Cardiac muscle cell (in vitro differentiated cells and primary cell): ENCODE measurements at places on chromosomes 5 and 9. TPM values are rescaled to one million over a fixed set of nuclear protein-coding genes. Genes with fewer than 3 reads are reported as not detected.

GRCh38 chr5:167579693-167580055, 711.8 kb upstream of the WWC1 start:
- no peaks in the 10 kb centered on the region for H3K36me3 ChIP-seq
- peaks cover 14% of the 10 kb centered on the region for H3K27me3 ChIP-seq
- no peak overlapping the region for H3K4me3 ChIP-seq
- H3K4me1 ChIP-seq: no peaks in the 10 kb centered on the region

DNA sequence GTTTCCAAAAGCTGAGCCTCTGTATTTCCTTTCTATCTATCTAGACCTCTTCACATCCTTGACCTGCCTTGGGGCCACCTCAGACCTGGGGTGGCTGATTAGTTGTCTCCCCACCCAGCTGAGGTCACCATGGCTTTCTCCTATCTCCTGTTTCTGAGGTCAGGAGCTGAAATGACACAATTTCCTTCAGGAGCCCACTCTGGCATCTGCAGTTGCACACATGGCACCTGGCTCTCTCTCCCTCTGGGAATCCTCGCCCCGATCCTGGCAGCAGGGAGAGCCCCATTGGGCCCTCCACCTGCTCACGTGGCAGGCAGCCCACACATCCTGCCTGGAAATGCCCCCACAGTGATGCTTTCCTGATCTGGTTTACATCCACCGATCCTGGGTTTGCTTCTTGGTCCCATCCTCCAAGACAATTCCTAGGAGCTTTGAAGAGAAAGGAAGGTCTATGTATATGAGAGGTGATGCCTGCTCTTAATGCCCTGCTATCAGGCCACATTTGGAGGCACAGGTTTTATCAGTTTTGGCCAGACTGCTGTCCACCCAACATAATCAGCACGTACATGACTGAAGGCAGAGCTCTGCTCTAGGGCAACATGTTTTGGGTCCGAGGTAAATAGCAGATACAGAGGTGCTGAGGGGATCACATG, 53.7 kb downstream of the MARCHF3 start:
- DNase-seq: no peak
- H3K4me3 ChIP-seq: no peak overlapping the region
- H3K4me1 ChIP-seq: peaks cover 23% of the 10 kb centered on the region

- no peak overlapping the region for H3K4me3 ChIP-seq
- no peaks in the 10 kb centered on the region for H3K36me3 ChIP-seq
- no peaks in the 10 kb centered on the region for H3K4me1 ChIP-seq
- H3K27ac ChIP-seq: no peak overlapping the region
Measured at GRCh38 chr9:121207371-121207940, 5.8 kb upstream of the RAB14 start.

GRCh38 chr5:153476767-153477166, 13.7 kb upstream of the GRIA1 start:
- H3K27ac ChIP-seq: no peak overlapping the region
- H3K27me3 ChIP-seq: no peaks in the 10 kb centered on the region
- H3K4me1 ChIP-seq: no peaks in the 10 kb centered on the region
- H3K4me3 ChIP-seq: no peak overlapping the region

DNA sequence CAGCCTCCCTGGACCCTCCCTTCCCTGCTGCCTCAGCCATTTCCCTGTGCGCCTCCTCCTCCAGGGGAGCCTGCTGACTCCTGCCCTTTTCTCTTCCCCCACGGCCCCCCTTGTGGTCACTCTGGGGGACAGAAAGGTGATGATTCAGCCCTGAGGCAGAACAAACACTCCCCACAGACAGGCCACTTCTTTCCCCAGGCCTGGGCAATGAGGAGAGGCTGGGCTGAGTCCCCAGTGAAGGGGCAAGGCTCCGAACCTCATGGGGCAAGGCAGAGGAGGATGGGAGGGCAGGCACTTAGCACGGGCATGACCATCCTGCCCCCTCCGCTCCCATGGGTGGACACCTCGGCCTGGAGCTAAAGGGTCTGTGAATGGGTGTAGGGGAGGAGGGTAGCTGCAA, 21.0 kb downstream of the CSF1R start:
- no peaks in the 10 kb centered on the region for H3K36me3 ChIP-seq
- H3K27me3 ChIP-seq: no peaks in the 10 kb centered on the region
- no peaks in the 10 kb centered on the region for H3K4me1 ChIP-seq
- no peak overlapping the region for H3K27ac ChIP-seq
- H3K4me3 ChIP-seq: no peak overlapping the region

DNA sequence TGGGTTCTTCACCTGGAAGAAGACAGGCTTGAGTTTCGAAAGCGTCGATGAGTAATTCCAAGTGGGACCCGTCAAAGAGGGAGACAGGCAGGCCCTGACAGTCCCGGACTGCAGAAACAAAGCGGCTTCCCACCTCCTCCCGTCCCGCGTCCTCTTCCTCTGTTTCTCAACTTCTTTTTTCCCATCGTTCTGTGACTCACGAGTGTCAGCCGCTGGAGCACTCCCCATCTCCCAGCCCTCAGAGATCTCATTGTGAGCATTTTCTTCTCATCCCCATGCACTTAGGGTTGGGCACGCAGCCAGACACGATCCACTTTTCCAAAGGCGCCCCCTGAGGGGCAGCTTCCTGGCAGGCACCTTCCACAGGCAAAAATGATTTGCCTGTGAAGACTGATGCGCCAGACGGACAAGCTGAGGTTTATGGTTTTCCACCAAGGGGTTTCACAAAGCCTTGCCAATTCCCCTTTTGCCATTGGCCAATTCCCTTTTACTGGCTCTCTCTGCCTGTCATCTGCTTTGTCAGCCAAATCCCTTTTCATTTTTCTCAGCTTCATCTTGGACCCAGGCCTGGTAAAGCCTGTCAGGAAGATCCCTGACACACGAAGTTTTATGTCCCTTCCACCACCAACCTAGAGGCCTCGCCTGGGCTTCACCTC, 86.5 kb upstream of the ANKRD55 start:
- no peak overlapping the region for H3K27ac ChIP-seq
- no peaks in the 10 kb centered on the region for H3K27me3 ChIP-seq
- DNase-seq: no peak
- H3K36me3 ChIP-seq: no peaks in the 10 kb centered on the region
- peaks cover 8% of the 10 kb centered on the region for H3K4me1 ChIP-seq

GRCh38 chr9:78405461-78405860, 108.5 kb downstream of the PSAT1 start:
- H3K36me3 ChIP-seq: no peaks in the 10 kb centered on the region
- H3K4me3 ChIP-seq: no peak overlapping the region
- DNase-seq: no peak
- H3K27me3 ChIP-seq: no peaks in the 10 kb centered on the region
- no peak overlapping the region for H3K27ac ChIP-seq

DNA sequence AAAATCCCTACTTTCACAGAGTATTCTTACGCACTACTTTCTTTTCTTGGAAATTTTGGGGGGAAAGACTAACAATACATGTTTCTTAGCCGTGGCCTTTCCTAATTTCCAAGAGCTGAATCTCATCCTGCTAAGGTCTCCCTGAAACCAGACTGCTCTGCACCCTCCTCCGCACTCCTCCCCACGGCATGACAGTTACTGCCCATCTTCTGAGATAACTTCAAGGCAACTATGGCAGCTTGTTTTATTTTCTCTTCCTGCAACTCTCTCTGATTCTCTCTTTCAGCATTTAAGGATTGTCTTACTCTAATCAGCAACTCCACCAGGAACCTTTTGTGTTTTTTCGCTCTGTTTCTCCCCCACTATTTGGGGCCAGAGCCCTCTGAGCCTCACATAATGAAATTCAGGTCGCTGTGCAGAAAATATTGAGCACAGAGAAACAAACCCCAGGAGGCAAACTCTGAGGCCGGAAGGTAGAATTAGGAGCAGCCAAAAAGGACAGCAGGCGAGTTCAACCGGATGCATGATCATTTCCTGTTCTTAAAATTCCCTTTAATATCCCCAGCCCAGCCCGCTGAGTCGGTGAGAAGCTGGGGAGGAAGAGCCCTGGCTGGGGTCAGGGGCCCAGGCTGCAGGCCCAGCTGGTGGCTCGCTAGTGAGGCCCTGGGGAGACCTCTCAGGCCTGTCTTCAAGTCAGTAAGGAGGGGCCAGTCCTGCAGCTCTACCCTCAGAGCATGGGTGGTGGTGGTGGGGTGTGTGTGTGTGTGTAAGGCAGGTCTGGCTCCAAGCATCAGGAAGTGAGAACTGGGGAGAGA, 213.6 kb upstream of the S1PR3 start:
- H3K27ac ChIP-seq: no peak overlapping the region
- no peaks in the 10 kb centered on the region for H3K27me3 ChIP-seq
- no peak overlapping the region for H3K4me3 ChIP-seq
- no peaks in the 10 kb centered on the region for H3K36me3 ChIP-seq

DNA sequence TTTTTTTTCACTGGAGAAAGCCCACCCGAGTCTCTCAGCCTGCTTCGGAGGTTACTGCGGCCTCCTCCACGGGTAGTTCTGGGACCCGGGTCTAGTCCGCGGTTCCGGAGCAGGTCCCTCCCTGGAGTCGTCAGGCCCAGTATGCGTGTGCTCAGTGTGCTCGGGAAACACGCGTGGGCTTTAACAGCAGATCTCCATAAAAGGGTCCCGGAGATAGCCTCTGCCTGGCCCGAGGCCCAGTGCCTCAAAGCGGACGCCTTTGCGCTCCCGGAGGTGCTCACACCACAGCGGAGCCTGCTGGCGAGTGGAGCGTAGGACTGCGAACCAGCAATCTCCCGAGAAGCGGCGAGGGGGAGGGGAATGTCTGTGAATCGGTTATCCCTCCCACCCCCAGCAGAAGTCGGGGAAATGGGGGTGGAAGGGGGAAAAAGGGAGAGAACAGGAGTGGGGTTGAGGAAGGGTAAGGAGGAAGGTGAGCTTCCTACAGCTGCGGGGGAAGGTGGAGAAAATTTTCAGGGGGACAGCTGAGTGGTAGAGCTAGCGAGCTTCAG, 28.7 kb downstream of the CDKN2A start:
- DNase-seq: peak; percentile 79
- no peaks in the 10 kb centered on the region for H3K36me3 ChIP-seq
- peak overlapping the region; percentile 13 for H3K4me3 ChIP-seq
- H3K27me3 ChIP-seq: peaks cover 94% of the 10 kb centered on the region
- H3K4me1 ChIP-seq: no peaks in the 10 kb centered on the region
- no peak overlapping the region for H3K27ac ChIP-seq

- H3K36me3 ChIP-seq: no peaks in the 10 kb centered on the region
- DNase-seq: no peak
- no peak overlapping the region for H3K4me3 ChIP-seq
- peaks cover 5% of the 10 kb centered on the region for H3K4me1 ChIP-seq
- H3K27ac ChIP-seq: no peak overlapping the region
- H3K27me3 ChIP-seq: no peaks in the 10 kb centered on the region
Measured at GRCh38 chr5:178677429-178677828, 50.6 kb upstream of the CLK4 start.

GRCh38 chr5:88269222-88269771, 652 bp upstream of the TMEM161B start:
- peak overlapping the region; percentile 49 for H3K27ac ChIP-seq
- DNase-seq: peak; percentile 26
- H3K4me3 ChIP-seq: peak overlapping the region; percentile 70

DNA sequence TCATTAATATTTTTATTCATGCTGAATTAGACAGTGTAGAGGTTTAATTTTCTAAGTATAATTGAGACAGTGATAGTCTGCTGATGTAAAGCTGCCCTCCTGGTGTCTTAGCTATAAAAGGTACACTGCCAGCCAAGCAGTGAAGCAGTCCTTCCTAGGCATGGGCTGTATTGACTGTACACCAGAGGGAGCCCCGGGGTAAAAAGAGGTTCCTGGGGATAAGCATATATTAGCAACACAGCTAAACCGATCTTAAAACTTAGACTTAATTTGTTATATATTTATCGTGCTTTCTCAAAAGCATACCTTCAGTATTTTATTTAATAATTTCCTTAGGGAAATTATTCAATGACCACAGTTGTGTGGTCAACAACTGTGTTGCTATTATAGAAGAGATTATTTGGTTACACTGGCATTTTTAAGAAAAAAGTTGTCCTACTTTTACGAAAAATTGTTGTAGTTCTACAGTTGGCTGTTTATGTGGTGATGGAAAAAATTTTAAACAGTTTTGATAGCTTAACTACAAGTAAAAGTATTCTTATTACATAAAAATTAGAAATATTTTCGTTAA, 68.8 kb downstream of the ELL2 start:
- no peak for DNase-seq
- H3K4me3 ChIP-seq: no peak overlapping the region
- H3K27me3 ChIP-seq: no peaks in the 10 kb centered on the region

GRCh38 chr9:92097997-92098482, 17.2 kb downstream of the SPTLC1 start:
- no peak for DNase-seq
- no peaks in the 10 kb centered on the region for H3K27me3 ChIP-seq
- H3K4me1 ChIP-seq: peaks cover 8% of the 10 kb centered on the region
- H3K36me3 ChIP-seq: no peaks in the 10 kb centered on the region
- no peak overlapping the region for H3K27ac ChIP-seq

- H3K36me3 ChIP-seq: no peaks in the 10 kb centered on the region
- DNase-seq: no peak
- H3K27ac ChIP-seq: no peak overlapping the region
- no peak overlapping the region for H3K4me3 ChIP-seq
- no peaks in the 10 kb centered on the region for H3K27me3 ChIP-seq
- no peaks in the 10 kb centered on the region for H3K4me1 ChIP-seq
Measured at GRCh38 chr5:63247651-63248050, 669.0 kb downstream of the LRRC70 start.

DNA sequence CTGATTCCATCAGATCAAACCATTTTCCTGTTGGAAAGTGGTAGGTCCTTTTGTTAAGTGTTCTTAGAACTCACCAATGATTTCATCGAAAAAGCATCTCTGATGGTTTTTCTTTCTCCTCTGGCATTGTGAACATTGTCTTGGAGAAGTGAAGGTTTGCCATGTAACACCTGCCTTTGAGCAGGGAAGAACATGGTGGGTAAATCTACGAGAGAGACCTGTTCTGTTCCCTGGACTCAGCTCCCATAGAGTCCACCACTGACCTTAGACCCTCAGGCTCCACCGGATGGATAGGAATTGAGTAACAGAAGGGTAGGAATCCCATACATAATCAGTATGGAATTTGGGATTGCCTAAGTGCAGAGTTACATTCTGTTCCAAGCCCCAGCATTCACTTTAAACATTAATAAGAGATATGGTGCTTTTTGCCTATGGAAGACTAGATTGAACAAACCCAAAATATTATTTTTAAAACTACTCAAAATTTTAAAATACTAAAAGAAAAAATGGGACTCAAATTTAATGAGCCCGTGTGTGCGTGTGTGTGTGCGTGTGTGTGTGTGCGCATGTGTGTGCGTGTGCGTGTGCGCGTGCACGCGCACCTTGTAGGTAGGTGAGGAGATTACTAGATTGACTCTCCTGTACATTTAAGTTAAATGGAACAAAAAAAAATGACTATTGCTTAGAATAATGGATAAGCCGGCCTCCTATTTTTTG, 92.0 kb downstream of the C9orf152 start:
- H3K27me3 ChIP-seq: no peaks in the 10 kb centered on the region
- H3K4me3 ChIP-seq: no peak overlapping the region
- peak overlapping the region; percentile 31 for H3K27ac ChIP-seq
- H3K36me3 ChIP-seq: no peaks in the 10 kb centered on the region
- peaks cover 15% of the 10 kb centered on the region for H3K4me1 ChIP-seq
- DNase-seq: no peak

Gene TAF11L10
- total RNA-seq: not detected in 2 replicates

Gene PCDHGA3
- total RNA-seq: 1.5 and 3.2 TPM in 2 replicates

Gene TGFBI
- total RNA-seq: 2.9 and 9.0 TPM in 2 replicates

Gene LHX3
- total RNA-seq: not detected in 2 replicates

Gene GCNT1
- total RNA-seq: 0.66 and 0.67 TPM in 2 replicates

Gene ST8SIA4
- total RNA-seq: 0.06 and 0.11 TPM in 2 replicates
